ENCODE measurements at places on chromosomes 5 and 9.

DNA sequence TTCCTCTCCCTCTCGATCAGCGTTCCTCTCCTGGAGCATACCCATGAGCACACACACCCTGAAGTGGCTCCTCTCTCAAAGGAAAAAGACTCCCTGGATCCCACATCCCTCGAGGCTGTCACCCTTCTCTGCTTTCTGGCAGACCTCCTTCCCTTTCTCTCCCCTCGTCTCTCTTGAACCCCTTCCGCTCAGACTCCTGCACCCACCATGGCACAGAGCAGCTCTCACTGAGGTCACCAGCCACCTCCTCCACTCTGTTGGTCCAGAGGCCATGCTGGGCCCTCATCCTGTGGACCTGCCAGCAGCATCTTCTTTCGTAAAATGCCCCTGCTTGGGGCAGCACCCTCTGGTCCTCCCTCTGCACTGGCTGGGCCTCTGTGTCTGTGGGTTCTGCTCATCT is 5.7 kb downstream of the B4GALT7 start:
- DNase-seq = no peak

GRCh38 chr5:148909040-148909439 is 82.6 kb downstream of the ADRB2 start:
- DNase-seq = no peak

GRCh38 chr9:92720807-92721535 is 43.7 kb downstream of the BICD2 start:
- DNase-seq = no peak

DNA sequence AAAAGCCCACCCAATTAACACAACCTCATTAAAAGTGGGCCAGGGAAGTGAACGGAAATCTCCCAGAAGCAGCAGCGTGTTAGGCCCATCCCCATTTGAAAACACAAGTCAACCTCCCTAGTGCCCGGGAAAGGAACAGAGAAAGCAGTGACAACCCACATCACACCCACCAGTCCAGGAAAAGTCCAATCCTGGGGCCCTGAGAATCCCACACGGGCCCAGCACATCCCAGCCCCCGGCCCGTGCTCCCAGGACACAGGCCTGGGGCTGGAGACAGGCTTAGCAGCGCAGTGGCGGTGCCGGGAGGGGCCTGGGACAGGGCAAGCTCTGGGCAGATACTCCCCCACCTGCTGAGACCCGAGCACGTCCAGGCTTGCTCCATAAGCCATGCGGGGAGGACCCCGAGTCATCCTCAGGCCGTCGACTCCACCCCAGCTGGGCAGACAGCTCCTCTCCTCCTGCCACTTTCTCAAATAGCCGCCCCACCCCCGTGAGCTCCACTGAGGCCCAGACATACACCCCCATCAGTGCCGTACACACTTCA is 101.0 kb downstream of the KCNT1 start:
- DNase-seq = no peak

GRCh38 chr5:91367908-91368648 is 15.0 kb downstream of the ARRDC3 start:
- no peak for DNase-seq

DNA sequence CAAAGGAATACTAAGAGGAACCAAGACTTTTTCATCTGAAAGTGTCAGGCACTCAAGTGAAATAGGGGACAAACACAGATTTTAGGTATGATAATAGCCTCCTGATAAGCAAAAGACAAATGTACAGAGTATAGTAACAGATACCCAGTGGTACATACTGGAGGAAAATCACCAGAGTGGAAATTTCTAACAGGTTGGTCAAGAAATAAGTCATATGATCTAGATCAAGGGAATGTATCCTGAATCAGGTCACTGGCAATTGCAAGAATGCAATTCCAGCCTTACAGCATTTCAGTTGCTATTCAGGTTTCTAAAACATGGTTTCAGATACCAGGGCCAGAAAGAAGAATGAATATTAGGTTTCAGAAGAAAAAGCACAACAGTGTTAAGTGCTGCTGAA is 82.2 kb upstream of the SLCO6A1 start:
- DNase-seq = no peak

DNA sequence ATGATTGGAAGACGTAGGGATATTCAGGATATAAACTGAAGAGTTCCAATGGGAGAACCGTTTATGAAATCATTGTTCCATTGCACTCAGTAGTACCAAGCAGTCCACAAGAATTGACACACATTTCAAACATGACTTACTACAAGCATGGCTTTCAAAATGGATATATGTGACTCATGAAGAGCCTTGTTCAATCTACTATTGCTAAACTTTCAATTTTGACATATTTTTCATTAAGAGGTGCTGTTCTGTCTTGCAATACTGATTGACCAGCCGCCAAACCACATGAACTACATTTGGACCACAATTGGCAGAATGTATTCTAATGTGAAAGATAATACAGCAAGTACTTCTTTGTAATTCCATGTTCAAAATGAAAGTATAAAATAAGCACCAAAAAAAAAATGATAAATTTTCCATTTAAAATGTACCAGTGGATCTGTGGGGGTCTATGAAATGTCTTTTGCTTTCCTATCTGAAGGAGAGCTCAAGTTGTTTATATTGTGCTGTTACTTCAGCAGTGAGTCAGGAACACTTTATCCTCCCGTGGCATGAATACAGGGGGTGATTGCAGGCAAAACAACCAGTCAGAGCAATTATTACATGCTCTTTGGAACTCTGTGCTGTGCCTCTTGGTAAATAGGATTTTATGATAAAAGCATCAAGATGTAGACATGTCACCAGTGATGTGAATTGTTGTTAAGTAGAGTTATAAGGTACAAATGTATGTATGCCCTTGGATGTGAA is 366.0 kb downstream of the ARRDC3 start:
- DNase-seq = no peak

GRCh38 chr5:179162351-179163235 is 102.4 kb downstream of the ZNF354C start:
- no peak for DNase-seq

DNA sequence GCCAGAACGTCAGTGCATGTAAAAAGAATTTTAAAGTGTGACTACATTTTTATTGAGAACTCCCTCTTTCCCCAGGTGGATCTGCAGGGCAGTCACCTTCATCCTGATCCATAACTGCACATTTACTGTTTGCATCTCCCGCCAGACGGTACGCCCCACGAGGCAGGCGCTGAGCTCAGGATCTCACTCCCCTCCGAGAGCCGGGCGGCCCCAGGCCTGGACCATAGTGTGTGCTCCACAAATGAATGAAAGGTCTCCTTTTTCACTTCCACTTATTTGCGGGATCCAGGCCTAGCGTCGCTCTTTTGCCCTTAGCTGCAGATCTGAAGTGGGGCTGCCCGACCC is 378 bp downstream of the DROSHA start:
- no peak for DNase-seq

- DNase-seq = no peak
Observed at GRCh38 chr5:759111-759751, 25.3 kb downstream of the ZDHHC11B start.

DNA sequence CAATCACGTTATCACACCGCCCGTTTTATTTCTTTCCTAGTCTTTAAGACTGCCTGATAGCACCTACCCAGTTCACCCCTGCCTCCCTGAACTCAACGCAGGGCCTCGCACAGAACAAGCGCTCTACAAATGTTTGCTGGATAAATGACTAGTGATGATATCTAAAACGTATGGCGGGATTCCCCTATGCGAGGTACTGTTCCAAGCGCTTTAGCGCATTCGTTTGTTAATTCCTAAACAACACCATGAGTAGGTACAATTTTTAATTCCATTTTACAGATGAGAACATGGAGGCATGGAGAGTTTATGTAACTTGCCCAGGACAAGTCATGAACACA is 6.6 kb downstream of the POU4F3 start:
- no peak for DNase-seq

DNA sequence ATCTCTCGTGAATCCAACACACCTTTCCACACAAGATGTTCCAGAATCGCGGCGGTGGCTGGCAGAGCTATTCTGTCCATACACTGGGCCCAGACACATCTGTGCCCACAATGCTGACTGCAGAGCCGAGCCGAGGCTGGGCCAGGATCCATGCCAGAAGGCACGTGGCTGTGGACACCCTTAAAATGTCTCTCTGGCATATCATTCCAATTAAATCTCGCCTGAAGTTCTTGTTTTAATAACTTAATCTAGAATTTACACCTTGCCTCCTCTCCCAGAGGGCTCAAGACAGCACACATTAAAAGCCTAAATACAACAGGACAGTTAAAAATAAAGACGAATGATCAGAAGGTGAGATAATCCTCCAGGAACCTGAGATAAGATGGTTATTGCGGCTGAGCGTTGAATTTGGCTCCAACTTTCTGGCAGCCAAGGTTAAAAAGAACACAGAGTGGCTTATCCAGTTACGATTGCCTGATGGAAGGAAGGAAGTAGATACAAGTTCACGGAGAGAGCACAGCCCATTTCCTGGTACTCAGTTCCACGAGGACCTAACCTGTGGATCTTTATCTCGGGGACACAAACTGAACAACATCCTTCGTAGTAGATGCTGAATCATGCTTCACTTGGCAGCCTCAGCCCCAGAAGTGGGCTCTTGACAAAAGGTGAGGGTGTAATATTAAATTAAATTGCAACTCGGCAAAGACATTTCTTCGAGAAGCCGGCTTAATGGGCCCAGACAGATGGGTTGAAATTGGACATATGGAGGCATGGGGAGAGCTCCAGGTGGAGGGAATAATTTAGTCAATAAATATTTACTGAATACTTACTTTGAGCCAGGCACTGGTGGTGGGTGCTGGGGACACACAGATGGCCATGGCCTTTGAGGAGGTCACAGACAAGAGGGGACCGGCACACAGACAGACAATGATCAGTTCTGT is 86.0 kb upstream of the TBC1D2 start:
- no peak for DNase-seq

- no peak for DNase-seq
Observed at GRCh38 chr9:19423163-19423562, 14.4 kb downstream of the ACER2 start.

DNA sequence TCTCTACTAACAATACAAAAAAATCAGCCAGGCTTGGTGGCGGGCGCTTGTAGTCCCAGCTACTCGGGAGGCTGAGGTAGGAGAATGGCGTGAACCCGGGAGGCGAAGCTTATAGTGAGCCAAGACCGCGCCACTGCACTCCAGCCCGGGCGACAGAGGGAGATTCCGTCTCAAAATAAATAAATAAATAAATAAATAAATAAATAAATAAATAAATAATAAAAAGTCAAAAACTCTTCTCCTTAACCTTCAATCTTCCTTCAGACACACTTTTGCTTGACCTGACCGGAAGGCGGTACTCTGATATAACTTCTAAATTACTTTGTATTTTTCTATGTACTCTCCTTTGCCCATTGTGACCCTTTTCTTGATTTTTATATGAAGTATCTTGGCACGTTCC is 302.1 kb downstream of the SLF1 start:
- no peak for DNase-seq

GRCh38 chr5:8508231-8508630 is 639.3 kb downstream of the MTRR start:
- no peak for DNase-seq

DNA sequence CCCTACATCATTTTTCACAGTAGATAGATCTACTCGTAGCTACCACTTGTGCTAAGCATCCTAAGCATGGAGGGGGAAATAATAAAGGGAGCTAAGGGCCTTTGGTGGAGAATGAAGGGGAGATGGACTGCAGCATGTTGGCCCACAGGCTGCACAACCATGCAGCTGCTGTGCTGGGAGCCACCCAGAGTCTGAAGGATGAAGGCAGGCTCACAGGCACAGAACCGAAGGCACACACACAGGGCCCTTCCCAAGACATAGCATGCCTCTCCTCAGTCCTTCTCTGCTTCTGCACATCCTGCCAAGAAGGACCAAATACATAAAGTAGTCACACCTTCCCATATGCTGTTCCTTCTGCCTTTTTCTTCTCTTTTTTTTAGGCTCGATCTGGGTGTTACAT is 6.6 kb downstream of the FAM193B start:
- no peak for DNase-seq

- no peak for DNase-seq
Observed at GRCh38 chr5:83482961-83483360, 11.4 kb downstream of the VCAN start.

- no peak for DNase-seq
Observed at GRCh38 chr5:103428411-103428871, 134.1 kb downstream of the NUDT12 start.

DNA sequence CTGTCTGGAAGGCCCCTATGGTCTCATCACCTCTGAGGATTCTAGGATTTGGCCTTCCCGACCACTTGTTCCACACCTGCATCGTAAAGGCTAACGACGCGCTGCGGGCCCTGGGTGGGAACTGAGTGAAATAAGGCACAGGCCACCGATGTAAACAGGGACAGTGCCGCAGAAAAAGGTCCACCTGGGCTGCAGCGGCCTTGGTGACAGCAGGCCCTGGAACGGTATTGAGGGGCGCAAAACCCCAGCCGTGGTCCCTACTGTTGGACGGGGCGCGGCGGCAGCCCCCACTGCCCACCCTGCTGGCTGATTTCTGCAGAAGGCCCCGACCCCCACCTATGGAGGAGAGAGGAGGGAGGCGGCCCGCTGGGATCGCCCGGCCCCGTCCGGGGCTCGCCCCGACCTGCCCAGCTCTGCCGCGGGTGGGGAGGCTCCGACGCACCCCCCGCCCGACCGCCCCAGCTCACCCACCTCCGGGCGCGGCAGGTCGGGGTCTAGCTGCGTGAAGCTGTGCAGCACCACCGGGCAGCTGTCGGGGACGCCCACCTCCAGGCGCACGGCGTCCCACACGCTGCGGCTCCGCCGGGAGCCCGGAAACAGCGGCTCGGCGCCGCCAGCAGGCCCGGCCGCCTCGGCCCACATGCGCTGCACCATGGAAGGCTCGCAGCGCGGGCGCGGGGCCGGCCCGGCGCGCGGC is 391 bp downstream of the RALGDS start:
- DNase-seq = no peak

DNA sequence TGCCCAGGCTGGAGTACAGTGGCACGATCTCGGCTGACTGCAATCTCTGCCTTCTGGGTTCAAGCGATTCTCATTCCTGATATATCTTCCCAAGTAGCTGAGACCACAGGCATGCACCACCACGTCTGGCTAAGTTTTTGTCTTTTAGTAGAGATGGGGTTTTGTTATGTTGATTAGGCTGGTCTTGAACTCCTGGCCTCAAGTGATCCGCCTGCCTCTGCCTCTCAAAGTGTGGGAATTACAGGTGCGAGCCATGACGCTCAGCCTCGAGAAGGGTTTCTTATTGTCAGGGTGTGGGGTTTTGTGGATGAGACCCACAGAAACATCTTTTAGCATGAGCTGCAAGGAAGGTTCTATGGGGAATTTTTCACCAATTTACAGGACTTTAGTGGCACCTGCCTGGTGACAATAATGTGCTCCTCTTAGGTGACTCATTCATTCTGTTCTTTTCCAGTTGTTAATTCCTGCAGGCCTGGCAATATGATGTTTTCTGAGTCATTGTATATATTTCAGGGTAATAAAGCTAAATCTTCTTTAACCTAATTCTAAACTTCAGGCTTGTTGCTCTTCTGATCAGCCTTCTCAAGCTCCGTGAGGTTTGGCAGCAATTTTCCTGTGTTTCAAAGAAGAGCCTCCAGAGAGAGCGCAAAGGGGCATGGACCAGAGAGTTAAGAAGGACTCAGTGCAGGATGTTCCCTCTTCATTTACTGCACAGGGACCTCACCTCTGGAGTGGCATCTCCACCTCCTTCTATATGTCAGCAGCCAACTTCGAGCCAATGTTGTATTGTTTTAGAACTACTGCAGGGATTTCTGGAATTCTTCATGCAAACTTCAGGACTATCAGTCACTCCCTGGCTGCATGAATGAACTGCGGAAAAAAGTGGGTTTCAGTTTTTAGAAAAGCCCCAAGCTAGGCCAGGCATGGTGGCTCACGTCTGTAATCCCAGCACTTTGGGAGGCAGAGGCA is 77.8 kb upstream of the ZNF618 start:
- no peak for DNase-seq

Measured in stimulated activated CD8-positive, alpha-beta memory T cell treated with anti-CD3 and anti-CD28 coated beads, Interleukin-4, amount 100 ng/mL, for 4 hours (primary cell).